ENCODE measurements at places on chromosomes 7 and 10. TPM values are rescaled to one million over a fixed set of nuclear protein-coding genes. Genes with fewer than 3 reads are reported as not detected.

The H2BK1 gene
- 4.1 TPM for total RNA-seq

The GPR15LG gene
- not detected for total RNA-seq

The SHTN1 gene
- total RNA-seq = 2.7 TPM

The CTAGE8 gene
- total RNA-seq = 0.47 TPM

DNA sequence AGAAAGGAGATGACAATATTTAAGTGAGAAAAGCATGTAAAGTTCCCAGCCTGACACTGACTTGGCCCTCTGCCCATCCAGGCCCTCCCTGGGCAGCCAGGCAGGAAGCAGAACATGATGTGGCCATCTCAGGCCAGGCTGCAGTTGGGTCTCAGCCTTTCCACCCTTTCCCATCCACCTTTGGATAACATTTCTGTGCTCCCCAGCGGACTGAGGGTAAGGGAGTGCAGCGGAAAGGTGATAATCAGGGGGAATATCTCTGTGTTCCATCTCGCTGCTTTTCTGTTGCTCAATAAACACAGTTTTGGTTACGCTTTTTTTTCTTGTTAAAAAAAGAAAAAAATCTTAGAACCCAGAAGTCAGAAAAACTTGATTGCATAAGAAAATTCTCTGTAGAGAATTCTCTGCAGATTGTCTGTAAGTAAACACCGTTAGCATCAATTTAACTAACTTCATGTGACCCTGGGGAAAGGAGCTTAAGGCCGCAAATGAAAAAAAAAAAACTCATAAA lies 37.2 kb upstream of the TARP start:
- no peaks in the 10 kb centered on the region for H3K4me1 ChIP-seq
- H3K27ac ChIP-seq = peak overlapping the region; percentile 19
- no peak for DNase-seq
- H3K4me3 ChIP-seq = peak overlapping the region; percentile 45

GRCh38 chr7:6637544-6638229 lies 569 bp downstream of the ZNF316 start:
- peak overlapping the region; percentile 92 for H3K27ac ChIP-seq
- DNase-seq = peak; percentile 49
- H3K27me3 ChIP-seq = no peaks in the 10 kb centered on the region
- no peaks in the 10 kb centered on the region for H3K36me3 ChIP-seq
- H3K4me3 ChIP-seq = peak overlapping the region; percentile 90
- peaks cover 33% of the 10 kb centered on the region for H3K4me1 ChIP-seq

DNA sequence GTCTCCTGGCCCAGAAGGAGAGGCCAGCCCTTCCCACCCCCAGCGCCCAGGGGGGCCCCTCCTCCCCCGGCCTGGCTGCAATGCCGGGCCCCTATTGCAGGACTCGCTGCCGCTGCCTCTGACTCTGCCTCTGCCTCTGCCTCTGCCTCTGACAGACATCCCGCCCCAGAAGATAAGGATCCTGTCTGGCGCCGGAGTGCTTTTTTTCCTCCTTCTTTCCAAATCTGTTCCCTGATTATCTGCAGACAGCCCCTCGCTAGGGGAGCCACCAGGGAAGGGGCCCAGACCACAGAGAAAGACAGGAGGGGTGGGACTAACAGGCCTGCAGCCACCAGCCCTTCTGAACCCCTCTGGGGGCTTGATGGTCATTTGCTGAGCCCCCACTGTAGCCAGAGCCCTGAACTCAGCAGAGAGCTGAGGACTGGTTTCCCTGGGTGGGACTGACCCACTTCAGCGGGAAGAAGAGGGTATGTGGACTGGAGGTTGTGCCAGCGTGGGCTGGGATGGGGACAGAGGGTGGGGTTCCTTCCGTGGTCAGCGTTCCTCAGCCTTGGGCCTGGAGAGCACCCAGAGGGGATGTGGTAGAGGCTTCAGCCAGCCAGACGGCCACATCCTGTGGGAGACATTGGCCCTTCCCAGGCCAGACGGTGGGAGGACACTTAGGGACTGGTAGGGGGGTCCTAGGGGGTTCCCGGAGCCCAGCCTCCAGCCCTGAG lies 22.8 kb downstream of the UNC5B start:
- H3K4me1 ChIP-seq = no peaks in the 10 kb centered on the region
- no peak for DNase-seq
- H3K27me3 ChIP-seq = peaks cover 20% of the 10 kb centered on the region
- no peak overlapping the region for H3K27ac ChIP-seq

DNA sequence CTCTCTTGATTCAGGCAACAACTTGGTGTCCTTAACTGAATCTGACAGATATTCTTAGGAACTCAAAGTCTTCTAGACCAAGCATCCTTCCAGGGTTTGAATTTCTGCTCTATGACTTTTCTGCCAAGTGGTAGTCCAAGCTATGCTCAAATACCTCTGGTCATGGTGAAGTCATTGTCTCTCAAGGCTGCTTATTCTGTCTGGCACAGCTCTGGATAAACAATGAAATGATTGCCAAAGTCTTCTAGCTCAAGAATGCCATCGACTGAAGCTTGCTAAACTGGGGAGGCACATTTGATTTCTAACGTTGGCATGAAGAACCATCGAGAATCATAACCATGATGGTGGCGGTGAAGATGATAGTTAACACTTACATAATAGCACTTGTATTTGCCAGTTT lies 116.2 kb upstream of the MKX start:
- DNase-seq = no peak
- no peaks in the 10 kb centered on the region for H3K4me1 ChIP-seq
- no peak overlapping the region for H3K4me3 ChIP-seq
- H3K27ac ChIP-seq = no peak overlapping the region
- peaks cover 17% of the 10 kb centered on the region for H3K27me3 ChIP-seq
- no peaks in the 10 kb centered on the region for H3K36me3 ChIP-seq

DNA sequence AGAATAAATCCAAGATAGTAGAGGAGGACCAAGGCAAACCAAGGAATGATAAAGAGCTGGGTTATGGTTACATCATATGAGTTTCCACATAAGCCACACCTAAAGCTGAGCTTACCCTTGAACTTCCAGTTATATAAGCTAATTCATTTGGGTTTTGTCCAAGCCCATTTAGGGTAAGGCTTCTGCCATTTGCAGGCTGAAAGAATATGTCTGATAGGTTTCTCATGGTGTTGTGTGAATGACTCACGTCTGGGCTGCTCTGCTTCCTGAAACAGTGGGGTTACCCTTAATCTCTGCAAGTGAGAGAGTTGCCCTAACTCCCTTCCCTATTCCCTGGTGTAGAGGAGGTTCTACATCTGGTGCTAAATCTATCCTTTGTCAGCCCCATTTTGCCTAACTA lies 60.8 kb downstream of the PTTG1IP2 start:
- H3K27me3 ChIP-seq = peaks cover 18% of the 10 kb centered on the region
- H3K4me3 ChIP-seq = no peak overlapping the region
- no peak for DNase-seq
- H3K36me3 ChIP-seq = no peaks in the 10 kb centered on the region
- H3K4me1 ChIP-seq = no peaks in the 10 kb centered on the region

- peaks cover 3% of the 10 kb centered on the region for H3K4me1 ChIP-seq
- no peak overlapping the region for H3K27ac ChIP-seq
- H3K27me3 ChIP-seq = no peaks in the 10 kb centered on the region
- H3K4me3 ChIP-seq = no peak overlapping the region
- DNase-seq = no peak
These were observed 18.8 kb downstream of the ZNF282 start for GRCh38 chr7:149214020-149214720.

- H3K4me3 ChIP-seq = peak overlapping the region; percentile 47
- DNase-seq = no peak
- peak overlapping the region; percentile 88 for H3K27ac ChIP-seq
- peaks cover 22% of the 10 kb centered on the region for H3K4me1 ChIP-seq
These were observed 23.8 kb downstream of the C10orf105 start for GRCh38 chr10:71695502-71696476.

- peak overlapping the region; percentile 90 for H3K27ac ChIP-seq
- peak overlapping the region; percentile 60 for H3K4me3 ChIP-seq
- DNase-seq = no peak
- H3K36me3 ChIP-seq = peaks cover 6% of the 10 kb centered on the region
- peaks cover 10% of the 10 kb centered on the region for H3K4me1 ChIP-seq
- peaks cover 64% of the 10 kb centered on the region for H3K27me3 ChIP-seq
These were observed 13.6 kb downstream of the UNCX start for GRCh38 chr7:1246160-1246870.

GRCh38 chr10:52780391-52781155 lies 8.0 kb upstream of the MBL2 start:
- H3K36me3 ChIP-seq = no peaks in the 10 kb centered on the region
- no peaks in the 10 kb centered on the region for H3K4me1 ChIP-seq
- H3K27me3 ChIP-seq = no peaks in the 10 kb centered on the region
- no peak overlapping the region for H3K27ac ChIP-seq

DNA sequence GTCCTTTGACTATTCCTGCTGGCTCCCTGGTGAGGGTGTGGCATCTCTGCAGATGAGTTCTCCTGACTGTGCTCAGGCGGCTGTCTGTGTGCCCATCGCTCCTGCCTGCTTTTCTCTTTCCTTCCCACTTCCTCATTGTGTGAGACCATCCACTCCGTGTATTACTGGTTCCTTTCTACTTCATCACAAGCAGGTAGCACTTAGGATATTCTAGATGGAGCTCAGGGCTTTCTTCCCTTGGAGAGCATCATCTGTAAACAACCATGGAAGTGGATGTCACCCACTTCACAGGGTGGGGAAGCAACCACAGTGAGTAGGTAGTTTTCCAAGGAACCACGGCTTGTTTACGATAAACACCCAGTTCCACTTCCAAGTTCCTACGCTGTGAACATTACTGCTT lies 15.7 kb downstream of the DNAJB6 start:
- H3K4me1 ChIP-seq = peaks cover 64% of the 10 kb centered on the region
- H3K27ac ChIP-seq = no peak overlapping the region
- DNase-seq = no peak
- H3K4me3 ChIP-seq = peak overlapping the region; percentile 75
- no peaks in the 10 kb centered on the region for H3K27me3 ChIP-seq

- no peaks in the 10 kb centered on the region for H3K36me3 ChIP-seq
- DNase-seq = no peak
- H3K27me3 ChIP-seq = no peaks in the 10 kb centered on the region
- H3K4me1 ChIP-seq = no peaks in the 10 kb centered on the region
- no peak overlapping the region for H3K27ac ChIP-seq
- no peak overlapping the region for H3K4me3 ChIP-seq
These were observed 587.1 kb upstream of the KCND2 start for GRCh38 chr7:119685906-119686305.

DNA sequence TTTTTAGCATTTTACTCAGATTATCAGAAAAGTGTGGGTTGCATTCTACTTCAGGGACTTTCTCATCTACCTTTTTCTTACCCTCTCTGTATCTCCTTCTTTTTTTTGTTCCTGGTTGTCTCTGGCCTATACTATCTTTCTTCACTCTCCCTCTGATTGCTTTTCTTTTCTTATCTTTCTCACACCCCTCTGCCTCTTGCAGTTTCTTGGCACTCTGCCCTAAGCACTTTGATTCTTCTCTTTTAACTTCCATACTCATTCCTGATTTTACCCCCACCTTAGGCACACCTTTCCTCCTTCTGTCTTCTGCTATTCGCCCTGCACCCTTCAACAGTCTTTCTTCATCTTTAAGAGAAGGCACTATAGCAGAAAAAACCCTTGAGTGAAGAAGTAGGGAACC lies 92.8 kb upstream of the HPS1 start:
- H3K27ac ChIP-seq = no peak overlapping the region
- no peak overlapping the region for H3K4me3 ChIP-seq
- H3K36me3 ChIP-seq = no peaks in the 10 kb centered on the region
- H3K27me3 ChIP-seq = no peaks in the 10 kb centered on the region

DNA sequence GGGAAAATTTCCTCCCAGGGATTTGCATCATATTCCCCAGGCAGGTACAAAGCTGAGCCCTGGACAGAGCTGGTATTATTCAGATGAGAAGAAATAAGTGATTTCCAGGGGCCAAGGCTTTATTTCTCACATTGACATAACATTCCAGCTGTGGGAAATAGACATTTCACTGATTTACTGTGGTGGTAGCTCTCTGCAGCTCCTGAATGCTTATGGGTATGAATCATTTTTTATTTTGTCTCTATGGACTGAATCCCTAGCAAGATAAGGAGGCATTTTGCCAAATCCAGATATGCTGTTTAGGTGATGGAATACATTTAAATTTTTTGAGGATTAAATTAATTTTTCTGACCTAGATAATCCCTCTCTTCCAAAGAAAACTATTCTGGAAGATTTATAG lies 97.9 kb downstream of the MTPN start:
- no peaks in the 10 kb centered on the region for H3K27me3 ChIP-seq
- no peak overlapping the region for H3K27ac ChIP-seq
- no peaks in the 10 kb centered on the region for H3K4me1 ChIP-seq
- no peaks in the 10 kb centered on the region for H3K36me3 ChIP-seq

DNA sequence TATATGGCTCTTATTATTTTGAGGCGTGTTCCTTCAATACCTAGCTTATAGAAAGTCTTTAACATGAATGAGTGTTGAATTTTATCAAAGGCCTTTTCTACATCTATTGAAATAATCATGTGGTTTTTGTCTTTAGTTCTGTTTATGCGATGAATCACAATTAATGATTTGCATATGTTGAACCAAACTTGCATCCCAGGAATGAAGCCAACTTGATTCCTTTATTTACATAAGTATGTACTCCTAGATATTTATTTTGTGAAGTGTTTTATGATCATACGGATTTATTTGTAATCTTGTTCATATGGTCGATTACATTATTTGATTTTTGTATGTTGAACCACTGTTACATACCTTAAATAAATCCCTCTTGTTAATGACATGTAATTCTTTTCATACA lies 244.3 kb upstream of the KCND2 start:
- H3K4me1 ChIP-seq = no peaks in the 10 kb centered on the region
- DNase-seq = no peak
- no peaks in the 10 kb centered on the region for H3K27me3 ChIP-seq
- H3K27ac ChIP-seq = no peak overlapping the region

DNA sequence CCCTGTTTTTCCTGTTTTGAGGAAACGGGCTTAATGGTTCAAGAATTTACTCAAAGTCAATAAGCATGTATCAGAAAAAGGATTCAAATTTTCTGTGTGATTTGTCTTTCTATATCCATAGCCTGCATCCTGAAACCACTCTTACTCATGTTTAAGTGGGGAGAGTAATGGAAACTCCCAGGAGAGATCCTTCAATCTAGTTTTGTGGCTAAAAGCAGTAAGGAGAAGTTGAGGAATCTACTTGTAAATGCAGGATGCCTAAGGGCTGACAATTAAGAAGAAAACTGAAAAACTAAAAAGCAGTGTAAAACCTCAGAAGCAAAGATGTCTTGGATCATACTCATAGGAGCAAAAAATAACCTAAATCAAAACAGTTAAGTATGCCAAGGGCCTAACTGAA lies 68.1 kb upstream of the GRID1 start:
- H3K4me1 ChIP-seq = peaks cover 8% of the 10 kb centered on the region
- no peak for DNase-seq
- H3K27me3 ChIP-seq = no peaks in the 10 kb centered on the region
- H3K27ac ChIP-seq = no peak overlapping the region

- peaks cover 11% of the 10 kb centered on the region for H3K27me3 ChIP-seq
- no peak for DNase-seq
- no peaks in the 10 kb centered on the region for H3K36me3 ChIP-seq
- H3K4me1 ChIP-seq = no peaks in the 10 kb centered on the region
- no peak overlapping the region for H3K27ac ChIP-seq
- H3K4me3 ChIP-seq = no peak overlapping the region
These were observed 54.2 kb downstream of the SLC39A12 start for GRCh38 chr10:18005781-18006456.

All from T-helper 17 cell (primary cell).